ENCODE measurements at places on chromosomes 3 and 15. TPM values are rescaled to one million over a fixed set of nuclear protein-coding genes. Genes with fewer than 3 reads are reported as not detected.

FILIP1L gene
- total RNA-seq: 370 TPM

GOLGA8H gene
- total RNA-seq: 0.93 TPM

IL17RB gene
- 0.46 TPM for total RNA-seq

SLC12A8 gene
- 0.67 TPM for total RNA-seq

GRCh38 chr3:138445236-138445635 is 10.8 kb downstream of the ESYT3 start:
- DNase-seq: no peak

GRCh38 chr3:156483426-156483825 is 71.5 kb downstream of the SSR3 start:
- no peak for DNase-seq

DNA sequence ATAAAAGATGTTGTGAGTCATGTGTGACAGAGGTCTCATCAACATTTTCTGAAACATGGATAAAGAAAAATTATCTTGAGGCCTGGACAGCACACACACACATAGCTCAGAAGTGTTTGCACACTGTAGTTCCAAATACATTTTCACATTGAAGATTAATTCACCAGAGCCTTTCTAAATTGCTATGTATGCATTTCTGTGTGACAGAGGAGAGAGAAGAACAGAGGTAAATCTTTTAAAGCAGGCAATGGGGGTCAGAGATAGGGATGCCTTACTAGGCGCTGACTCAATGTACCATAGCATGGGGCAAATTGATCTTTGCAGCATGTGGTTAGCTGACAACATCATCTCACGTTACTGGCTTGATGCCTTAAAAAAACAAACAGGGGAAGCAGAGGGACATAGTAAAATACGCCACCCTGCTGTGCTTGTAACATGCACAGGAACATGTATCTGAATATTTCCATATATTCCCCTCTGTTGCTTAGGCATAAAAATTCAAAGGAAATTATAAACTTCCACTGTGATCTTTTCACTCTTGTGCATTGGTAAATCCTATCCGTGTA is 7.7 kb downstream of the POU1F1 start:
- DNase-seq: no peak

DNA sequence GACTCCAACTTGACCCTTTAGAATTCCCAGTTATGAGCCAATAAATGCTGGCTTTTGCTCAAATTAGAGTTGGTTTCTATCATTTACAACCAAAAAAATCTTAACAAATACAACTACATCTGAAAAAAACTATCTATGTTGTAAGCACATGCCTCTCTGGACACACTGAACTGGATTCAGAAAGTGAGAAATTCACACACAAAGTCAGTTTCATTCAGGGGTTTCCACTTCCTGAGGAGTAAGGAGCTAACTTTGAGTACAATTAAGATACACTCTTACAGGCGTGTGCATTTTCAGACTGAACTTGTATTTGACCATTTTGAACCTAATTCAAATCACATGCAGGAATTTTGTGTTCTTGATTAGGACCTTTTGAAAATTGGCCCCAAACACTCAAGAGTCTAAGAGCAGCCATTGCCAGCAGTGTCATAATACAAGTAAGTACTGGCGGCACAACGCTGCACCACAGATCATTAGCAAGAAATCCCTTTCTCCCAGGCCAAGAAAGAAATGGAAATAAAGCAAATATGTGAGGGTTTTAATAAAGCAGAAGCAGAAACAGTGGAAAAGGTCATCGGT is 31.2 kb downstream of the LINS1 start:
- no peak for DNase-seq

DNA sequence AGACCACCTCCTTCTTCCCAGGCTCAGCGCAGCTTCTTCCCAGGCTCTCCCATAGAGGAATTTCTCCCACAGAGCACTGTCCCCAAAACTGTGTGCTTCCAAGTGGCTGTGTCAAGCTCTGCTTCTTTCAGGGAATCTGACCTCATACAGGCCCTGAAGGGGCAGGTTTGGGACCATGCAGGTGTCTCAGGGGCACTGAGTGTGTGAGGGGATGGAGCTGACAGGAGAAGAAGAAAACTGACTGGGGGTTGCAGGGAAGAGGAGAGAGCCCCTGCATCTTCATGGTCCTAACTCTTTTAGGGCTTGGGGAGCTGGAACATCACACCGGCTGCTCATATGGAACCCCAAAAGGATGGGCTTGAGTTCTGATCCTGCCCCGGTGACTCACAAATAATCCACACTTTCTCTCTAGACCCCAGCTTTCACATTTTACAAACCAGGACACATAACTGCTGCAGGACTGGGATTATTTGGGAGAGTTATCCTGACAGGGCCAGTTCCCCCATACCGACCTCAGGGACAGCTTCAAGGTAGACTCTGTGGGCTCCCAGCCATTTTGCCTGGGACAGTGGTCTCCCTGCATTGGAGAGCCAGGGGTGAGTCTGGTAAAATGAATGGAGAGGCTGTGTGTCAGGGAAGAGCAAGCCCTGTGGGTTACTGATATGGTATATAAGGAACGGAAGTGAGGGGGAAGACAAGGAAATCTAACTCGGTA is 316.1 kb downstream of the TLE3 start:
- no peak for DNase-seq

DNA sequence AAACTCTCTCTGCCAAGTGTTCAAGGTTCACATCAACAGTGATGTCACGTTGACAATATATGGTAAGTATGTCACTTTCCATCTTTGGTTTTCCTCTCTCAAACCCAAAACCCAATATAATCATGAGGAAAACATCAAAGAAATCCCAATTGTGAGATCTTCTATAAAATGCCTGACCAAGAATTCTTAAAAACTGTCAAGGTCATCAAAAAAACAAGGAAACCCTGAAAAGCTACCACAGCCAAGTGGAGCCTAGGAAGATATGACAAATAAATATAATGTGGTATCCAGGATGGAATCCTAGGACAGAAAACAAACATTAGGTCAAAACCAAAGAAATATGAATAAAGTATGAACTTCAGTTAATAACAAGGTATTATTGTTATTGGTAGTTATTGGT is 85.2 kb upstream of the CCDC39 start:
- no peak for DNase-seq

GRCh38 chr3:133294253-133294652 is 105.6 kb upstream of the BFSP2 start:
- DNase-seq: no peak

DNA sequence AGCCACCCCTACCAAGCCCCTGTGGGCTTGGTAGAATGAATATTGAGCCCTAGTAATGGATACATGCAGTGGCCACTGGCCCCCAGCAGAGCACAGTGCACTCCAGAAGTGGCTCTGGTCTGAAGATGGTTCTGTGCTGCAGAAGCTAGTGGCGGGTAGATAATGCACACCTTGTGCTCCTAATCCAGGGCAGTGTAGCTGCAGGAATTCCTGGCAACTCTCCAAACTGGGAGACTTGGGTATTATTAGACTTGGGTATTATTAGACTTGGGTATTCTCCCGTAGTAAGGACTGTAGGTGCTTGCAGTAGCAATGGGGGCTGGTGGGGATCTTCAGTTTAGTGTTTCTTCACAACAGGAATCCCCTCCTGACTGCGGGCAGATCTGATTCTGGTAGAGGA is 34.7 kb downstream of the NUSAP1 start:
- no peak for DNase-seq
